CD4-positive, CD25-positive, alpha-beta regulatory T cell (primary cell): ENCODE measurements at places on chromosomes 7 and 10. TPM values are rescaled to one million over a fixed set of nuclear protein-coding genes. Genes with fewer than 3 reads are reported as not detected.
A peak's percentile ranks its signal among the peaks of the same experiment; 100 is the strongest.

DNA sequence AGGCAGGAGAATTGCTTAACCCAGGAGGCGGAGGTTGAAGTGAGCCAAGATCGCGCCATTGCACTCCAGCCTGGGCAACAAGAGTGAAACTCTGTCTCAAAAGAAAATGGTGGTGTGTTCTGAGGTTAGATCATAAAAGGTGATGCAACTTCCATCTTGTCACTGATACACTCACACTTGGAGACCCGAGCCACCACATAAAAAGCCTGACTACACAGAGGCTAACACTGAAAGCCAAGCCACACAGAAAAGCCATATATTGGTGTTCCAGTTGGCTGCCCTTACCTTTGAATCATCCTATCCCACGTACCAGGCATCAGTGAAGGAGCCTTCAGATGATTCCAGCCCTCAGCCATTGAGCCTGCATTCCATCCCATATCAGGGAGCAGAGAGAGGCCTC, 4.0 kb downstream of the MORN4 start:
- DNase-seq: no peak

DNA sequence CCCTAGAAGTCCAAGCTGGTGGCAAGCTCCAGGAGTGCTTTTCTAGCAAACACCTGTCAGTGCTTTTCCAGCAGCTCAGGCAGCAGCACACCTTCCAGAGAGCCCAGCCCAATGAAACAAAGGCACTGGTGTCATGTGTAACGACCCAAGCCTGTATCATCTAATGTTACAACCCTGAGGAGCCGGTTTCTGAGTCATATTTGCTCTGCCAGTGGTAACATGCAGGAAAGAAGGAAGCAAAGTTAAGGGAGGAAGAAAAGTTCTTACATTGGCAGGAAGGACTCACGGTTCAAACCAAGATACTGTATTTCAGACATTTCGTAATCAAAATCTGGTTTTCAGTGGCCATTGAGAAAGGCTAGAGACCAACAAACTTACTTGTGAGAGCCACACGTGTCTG, at the start of gene ANKRD22:
ANKRD22 (minus strand) TSS at position 139 of the 400 bp plus-strand sequence. CDS start 237 bp downstream, outside the sequence.
- DNase-seq: no peak

- no peak for DNase-seq
Measured at GRCh38 chr7:47008461-47008860, 573.5 kb downstream of the TNS3 start.

DNA sequence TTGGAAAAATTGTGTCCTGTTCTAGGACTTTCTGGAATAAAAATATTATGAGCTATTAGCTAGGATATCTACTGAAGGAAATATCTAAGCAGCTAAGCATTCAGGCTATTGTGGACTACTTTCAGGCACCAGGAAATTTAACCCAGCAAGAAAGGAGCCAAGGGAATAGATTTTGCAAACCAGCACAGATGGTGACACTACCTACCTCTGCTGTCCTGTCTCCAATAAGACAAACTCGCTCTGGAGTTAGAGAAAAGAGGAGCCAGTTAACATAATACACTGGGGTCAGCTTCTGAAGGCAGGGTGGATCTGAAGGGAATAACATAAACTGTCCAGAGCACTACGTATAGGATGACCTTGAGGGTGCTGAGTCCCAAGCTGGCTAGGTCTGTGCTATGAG, 223.7 kb upstream of the PRSS58 start:
- no peak for DNase-seq

- DNase-seq: no peak
Measured at GRCh38 chr7:133036289-133036688, 45.6 kb downstream of the CHCHD3 start.

DNA sequence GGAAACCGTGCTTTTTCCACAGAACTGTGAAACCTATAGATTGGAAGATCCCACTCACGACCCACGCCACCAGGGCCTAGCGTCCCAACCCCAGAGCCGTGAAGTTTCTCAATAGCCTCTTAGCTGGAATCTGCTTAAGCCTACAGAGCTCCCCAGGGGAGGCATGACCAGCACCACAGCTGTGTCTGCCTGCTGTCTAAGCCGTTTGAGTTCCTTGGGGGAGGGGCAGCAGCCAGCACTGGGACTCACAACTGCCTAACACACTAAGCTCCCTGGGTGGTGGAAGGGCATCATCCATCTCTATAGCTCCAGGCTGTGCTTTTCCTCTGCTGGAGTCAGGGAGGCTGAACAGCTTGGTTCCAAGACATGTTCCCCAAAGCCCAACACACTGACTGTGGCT, 26.0 kb upstream of the TMEM140 start:
- DNase-seq: no peak

DNA sequence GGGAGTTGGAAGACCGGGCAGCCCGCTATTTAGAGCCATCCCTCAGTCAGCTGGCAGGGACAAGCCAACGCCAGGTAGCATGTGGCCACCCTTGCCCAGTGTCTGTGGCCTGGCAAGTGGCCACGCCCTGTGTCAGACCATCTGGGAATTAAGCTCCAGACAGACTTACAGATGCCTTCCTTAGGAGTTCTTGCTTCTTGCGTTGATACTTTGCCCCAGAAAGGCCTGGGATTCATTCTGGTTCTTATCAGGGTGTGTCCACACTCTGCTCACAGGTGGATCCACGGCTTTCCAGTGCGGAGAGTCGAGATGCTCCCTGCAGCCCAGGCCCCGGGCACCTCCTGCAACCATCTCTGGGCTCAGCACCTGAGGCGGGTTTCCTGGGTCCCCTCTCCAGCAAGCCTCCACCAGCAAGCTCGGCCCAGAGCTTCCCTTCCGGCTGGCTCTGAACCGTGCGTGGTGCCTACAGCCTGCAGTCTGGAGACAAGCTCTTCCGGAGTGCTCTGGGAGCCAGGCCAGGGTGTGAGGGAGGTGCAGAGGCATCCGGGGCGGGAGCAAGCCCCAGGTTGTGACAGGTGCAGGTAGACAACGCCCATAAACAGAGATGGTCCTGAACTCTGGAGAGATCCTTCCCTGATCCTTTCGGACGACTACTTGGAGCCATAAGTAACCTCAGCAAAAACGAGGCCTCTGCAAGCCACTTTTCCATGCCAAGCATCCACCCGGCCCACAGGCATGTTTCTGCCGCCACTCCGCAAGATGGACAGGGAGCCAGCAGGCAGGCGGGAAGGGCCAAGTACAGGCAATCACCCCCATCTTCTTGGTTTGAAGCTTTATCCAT, 32.3 kb upstream of the PPIF start:
- no peak for DNase-seq

DNA sequence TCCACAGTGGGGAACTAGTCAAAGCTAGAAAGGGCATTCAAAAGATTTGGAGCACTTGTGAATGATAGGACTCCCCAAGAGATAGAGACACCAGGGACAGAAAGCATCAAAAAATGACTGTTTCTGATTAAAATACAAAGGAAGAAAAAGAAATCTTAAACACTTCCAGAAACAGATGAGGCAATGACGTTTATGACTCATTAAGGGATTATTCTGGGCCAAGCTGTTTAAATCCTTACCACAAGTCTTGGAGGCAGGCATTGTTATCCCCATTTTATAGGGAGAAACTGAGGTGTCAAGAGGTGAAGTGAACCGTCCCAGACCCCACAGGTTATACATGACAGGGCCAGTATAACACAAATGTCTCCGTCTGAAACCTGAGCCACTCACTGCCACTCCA, 68.3 kb upstream of the AMPH start:
- no peak for DNase-seq

DNA sequence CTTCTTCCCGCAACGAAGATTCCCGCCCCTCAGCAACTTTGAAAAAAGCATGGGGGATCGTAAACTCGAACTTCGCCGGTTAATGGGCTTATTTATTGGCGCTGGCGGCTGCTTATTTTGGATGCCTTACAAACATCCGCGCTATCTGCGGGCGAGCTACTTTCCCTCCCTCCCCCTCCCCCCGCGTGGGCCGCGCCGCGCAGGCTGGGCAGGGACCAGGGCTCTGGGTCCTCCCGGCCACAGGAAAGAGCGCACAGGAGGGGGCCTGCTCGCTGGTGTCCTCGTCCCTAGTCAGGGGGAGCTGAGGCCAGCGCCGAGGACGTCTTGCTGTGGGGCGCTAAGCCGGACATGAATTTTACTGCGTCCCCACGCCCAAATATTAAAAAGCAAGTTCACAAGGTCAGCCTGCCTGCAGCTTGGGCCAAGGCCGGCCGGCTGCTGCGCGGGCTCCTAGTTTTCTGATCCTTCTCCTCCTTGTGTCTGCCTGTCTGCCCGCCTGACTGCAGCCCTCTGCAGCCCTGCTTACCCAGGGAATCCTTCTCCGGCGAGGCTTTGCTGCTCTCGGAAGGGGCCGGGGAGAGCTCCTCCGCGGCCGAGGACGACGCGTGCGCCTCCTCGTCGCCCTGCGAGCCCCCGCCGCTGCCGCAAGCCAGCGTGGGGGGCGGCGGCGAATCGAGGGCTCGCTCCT, 1.2 kb downstream of the HOXA10 start:
- DNase-seq: peak; percentile 17

- no peak for DNase-seq
Measured at GRCh38 chr10:86203162-86203905, 163.3 kb downstream of the GRID1 start.

- DNase-seq: no peak
Measured at GRCh38 chr10:349081-349480, 213.8 kb downstream of the ZMYND11 start.

Gene TMEM273
- 7.9 TPM for total RNA-seq

Gene TMEM184A
- not detected for total RNA-seq

Gene SVOPL
- not detected for total RNA-seq

Gene PLXNA4
- 0.27 TPM for total RNA-seq

Gene MKLN1
- total RNA-seq: 58.9 TPM

Gene CYP3A4
- not detected for total RNA-seq
